ENCODE measurements at places on chromosomes 16 and 17. TPM values are rescaled to one million over a fixed set of nuclear protein-coding genes. Genes with fewer than 3 reads are reported as not detected.

DNA sequence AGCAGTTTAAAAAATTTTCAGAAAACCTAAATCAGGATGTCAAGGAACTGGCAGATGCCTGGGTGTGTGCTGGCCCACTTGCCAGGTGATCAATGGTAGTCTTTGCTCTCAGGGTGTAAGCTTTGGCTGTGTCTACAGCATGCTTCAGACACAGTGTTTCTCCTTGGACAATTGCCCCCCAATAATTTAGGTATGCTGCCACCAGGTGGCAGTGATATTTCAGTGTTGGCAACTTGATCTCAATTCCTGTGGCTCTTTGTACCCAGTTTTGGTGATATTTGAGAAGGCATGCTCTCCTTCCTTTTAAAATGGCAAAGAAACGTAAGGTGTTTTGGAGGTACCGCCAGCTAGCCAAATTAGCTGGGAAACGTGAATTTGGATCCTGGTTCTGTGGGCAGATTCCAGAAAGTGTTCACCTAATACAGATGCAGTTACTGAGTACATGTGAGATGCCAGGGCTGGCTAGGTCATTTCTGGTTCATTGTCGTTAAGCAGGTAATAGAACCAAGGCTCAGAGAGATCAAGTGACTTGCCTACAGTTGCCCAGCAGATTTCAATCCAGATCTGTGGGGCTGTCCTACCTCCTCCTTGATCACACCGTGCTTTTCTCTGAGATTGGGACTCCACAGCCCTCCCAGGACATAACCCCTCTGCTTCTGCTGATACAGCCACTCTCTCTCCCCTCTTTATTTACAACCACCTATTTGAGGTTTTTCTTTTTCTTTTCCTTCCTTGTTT is 155.6 kb upstream of the PLCG2 start:
- DNase-seq, result no peak

DNA sequence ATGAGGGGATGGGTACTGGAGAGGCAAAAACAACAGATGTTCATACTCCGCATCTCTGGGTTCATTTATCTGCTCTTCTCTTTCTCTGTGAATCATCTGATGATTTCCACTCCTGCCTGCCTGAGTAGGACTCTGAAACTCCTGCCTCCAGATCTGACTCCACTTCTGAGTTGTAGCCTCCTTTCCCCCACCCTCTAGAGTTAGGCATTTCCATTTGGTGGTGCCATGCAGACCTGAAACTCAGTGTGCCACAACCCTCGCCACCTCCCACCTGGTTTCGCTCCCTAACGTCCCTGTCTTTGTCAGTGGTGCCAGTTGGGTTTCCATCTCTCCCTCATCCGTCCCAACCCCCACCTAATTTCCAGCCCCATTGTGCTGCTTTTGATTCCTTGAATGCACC is 126.2 kb downstream of the PRKCB start:
- no peak for DNase-seq

- DNase-seq, result peak; percentile 35
Measured at GRCh38 chr17:29141514-29141876, 38.7 kb downstream of the MYO18A start.

DNA sequence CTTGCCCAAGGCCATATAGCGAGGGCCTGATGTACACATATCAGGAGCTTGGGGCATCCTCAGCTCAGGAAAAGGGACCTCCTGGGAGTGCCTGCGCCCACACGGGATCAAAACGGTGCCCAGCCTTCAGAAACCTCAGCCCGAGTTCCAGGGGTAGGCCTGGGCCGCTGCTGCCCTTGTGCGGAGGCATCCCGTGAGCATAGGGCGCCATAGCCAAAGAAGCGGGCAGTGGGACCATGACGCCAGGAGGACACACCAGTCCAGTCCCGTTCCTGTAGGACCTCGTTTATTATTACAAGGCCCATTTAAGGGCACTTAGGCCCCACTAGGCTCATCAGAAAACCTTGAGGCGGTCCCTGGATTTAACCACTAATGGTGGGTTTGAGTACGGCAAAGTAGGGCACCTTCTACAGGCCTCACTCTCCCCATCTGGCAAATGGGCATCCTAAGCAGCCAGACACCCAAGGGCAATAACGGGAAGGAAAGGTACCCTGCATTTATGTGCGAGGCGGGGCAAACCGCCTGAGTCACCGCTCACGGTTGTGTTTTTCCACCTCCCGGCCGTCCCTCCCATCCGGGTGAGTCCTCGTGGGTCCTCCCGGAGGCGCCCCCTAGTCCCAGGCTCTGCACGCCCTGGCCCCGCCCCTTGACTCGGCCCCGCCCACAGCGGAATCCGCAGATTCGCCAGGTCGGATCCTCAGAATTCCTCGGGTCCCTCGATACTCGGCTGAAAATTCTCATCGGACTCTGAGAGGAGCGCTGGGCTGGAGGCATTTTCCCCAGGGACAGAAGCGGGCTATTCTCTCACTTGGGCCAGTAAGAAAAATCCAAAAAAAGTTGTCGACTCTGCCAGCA is 726 bp upstream of the SETD1A start:
- DNase-seq, result peak; percentile 92

DRG2 gene
- 28.0 TPM for polyA plus RNA-seq

KCNJ2 gene
- 7.1 TPM for polyA plus RNA-seq

DNA sequence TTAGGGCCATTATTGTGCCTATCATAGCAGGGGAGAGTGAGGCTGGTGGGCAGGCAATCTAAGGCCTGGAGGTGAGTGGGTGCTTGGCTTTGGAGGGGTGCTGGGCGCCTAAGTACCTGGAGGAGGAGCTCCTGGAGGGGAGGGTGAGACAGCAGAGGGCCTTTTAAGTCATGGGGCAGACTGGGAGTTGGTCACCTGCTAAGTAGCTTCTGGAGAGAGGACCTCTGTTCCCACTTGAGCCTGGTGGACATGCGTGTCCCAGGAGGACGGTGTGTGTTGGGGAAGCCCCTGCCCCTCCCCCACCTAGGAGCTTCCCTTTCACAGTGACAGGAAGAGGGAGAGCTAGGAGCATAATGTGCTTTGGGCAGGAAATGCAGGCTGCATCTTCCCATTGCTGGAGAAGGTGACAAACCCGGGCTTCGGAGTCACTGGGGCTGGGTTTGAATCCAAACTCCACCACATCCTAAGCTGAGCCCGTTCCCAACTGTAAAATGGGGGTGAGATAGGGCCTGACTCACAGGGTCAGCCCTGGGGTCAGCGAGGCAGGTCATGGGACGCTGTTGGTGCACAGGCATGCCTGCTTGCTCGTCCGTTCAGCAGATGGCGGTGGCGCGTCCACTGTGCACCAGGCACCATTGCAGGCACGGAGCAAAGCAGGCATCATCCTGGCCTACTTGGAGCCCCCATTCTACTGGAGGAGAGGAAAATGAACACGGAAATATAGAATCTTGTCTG is 37.9 kb downstream of the CMIP start:
- no peak for DNase-seq

UTS2R gene
- polyA plus RNA-seq, result 0.11 TPM

DNA sequence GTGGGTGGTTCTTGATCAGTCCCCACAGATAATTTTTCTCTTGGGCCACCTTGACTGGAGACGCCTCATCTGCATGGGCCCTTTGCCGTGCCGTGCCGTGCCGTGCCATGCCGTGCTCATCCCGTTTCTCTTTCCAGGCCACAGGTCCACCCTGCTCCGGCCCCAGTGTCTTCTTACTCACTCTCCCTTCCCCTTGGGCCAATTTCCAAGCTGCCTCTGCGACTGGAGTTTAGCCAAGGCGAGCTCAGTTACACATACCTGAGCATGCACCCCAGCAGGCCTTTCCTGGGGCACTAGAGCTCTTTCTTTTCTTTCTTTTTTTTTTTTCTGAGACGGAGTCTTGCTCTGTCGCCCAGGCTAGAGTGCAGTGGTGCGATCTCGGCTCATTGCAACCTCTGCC is 40.5 kb upstream of the MGAT5B start:
- DNase-seq, result no peak

CDRT15 gene
- polyA plus RNA-seq, result not detected

PRAC1 gene
- not detected for polyA plus RNA-seq

DNA sequence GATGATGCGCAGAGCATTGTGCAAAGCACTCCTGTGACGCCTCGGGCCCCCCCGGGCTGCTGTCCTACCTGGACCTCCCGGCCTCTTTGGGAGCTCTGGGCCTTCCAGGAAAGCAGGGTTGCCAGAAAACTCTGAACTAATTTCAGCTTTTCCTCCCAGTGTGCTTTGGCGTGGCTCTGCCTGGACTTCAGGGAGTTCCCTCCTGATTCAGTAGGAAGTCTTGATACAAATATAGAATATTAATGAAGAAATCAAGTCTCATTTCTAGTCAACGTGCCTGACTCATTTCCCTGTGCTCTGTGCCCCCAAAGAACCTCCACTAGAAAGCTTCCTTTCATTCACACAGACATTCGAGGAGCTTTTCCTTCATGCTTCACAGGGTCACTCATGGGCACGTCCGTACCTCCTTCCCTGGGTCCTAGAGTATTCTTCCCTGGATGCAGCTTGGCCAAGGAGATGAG is 84.0 kb upstream of the NOL11 start:
- peak; percentile 47 for DNase-seq

GRCh38 chr17:78644224-78644623 is 67.0 kb upstream of the DNAH17 start:
- DNase-seq, result no peak

KRT39 gene
- polyA plus RNA-seq, result not detected

MMP28 gene
- 4.4 TPM for polyA plus RNA-seq

MRC2 gene
- 15.0 TPM for polyA plus RNA-seq

CNTNAP1 gene
- 2.2 TPM for polyA plus RNA-seq

- no peak for DNase-seq
Measured at GRCh38 chr16:27402964-27403600, 1.1 kb downstream of the IL21R start.

DNA sequence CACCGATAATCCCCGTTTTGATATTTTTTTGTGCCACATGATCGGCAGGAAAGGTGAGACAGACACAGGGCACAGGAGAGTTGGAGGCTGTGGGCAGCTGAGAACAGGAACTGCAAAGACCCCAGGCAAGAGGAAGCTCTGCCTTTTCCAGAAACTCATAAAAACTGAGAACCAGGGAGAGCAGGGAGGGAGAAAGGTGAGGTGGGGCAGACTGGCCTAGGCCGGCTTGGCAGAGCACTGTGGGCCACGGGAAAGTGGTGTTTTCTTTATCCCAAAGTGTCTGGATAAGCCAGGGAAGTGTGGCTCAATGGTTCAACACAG is 11.8 kb upstream of the AXIN2 start:
- DNase-seq, result no peak

- DNase-seq, result no peak
Measured at GRCh38 chr16:4561596-4561995, 5.5 kb downstream of the C16orf96 start.

DNA sequence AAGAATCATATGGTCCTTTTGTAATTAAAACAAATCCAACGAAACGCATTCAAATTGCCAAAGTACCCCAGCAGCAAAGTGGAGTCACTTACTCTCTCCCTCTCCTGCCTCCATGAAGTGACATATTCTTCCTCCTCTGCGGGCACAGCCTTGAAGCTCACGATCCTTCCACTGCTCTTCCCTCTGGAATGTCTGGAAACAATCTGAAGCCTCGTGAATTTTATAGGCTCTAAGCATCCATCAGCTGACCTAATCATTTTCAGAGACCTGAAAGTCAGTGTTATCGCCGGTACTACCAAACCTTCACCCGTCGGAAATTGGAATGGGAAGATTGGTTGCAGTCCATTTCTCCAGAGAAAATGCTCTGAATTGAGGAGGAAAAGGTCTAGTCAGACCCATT is 134.5 kb upstream of the FOXF1 start:
- DNase-seq, result no peak

DNA sequence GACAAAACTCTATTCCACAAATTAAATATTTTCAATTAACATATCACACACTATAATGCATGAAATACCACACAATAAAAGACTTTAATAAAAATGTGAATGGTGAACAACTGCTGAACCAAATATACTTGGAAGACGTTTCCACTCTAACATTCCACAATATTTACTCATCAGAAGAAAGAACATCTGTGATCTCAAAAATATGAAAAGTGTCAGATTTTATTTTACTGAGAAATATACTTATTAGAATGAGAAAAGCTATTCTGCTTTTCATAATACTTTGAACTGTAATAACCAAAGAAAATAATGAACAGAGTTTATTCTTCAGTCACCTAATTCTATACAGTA is 181.8 kb upstream of the AXIN2 start:
- DNase-seq, result no peak

DNA sequence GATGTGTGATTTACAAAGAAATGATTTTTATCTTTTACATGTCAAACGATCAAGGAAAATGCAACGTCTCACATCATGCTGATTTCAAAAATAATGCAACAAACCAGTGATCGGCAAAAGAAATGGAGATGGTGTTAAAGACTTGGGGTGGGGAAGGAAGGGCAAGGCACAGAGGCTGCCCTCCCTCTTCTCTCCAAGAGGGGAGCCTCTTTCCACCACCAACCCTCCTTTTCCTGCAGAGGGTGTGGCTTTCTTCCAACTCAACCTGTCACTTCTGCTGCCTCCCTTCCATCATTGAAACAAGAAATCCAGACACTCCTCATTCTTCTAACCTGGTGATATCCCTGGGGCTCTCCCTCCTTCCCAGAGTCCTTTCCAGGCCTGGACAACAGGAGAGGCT is 320.8 kb downstream of the SLC39A11 start:
- DNase-seq, result no peak

BCO1 gene
- not detected for polyA plus RNA-seq

CES3 gene
- 1.1 TPM for polyA plus RNA-seq

DNA sequence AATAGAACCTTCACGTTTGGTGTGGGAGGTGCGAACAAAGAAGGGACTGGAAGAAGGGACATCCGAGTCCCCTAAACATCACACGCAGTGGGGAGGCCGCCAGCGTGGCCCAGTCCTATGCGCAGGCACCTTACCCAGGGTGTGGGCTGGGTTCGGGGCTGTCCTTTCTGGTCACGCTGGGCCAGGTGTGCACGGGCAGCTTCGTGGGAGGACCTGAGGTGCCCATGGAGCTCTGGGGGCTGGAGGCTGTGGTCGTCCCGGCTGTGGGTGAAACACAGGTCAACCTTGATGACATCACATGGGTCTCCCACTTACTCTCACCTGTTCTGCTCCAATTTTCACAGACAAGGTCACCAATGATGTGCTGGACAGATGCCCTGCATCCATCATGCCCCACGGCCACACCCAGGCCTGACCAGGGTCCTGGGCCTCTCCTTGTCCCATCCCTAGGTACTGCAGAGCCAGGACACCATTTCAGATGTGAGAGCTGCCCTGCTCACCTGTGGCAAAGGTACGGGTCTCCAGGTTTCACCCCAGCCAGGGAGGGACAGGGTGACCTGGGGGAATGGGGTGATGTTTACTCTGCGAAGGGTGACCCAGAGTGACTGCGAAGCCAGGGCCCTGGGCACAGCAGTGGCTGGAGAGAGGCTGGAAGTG is 3.1 kb downstream of the CD300C start:
- no peak for DNase-seq

DNA sequence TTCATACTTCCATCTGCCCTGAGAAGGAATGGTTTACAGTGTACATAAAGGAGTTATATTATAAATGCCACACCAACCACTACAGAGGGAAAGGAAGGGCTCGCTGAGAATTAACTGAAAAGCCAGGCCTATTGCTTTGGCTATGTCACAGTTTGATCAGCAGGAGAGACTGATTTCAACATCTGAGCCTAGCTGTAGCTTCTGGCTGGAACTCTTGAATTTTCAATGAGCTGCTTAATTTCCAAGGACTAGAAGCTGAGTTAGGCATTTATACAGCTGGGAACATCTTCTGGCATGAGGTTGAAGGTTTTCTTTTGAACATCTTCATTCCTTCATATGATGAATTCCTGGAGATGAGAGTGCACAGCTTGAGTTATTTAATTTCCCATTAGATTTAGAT is 47.6 kb upstream of the GNAO1 start:
- DNase-seq, result no peak
